ENCODE measurements at places on chromosomes 1 and 21. TPM values are rescaled to one million over a fixed set of nuclear protein-coding genes. Genes with fewer than 3 reads are reported as not detected.

SLC22A15 gene
- 4.5 TPM for total RNA-seq

MAP1LC3C gene
- under 0.01 TPM for total RNA-seq

CFAP126 gene
- total RNA-seq = not detected

KRTAP10-9 gene
- total RNA-seq = not detected

ZNF593OS gene
- total RNA-seq = not detected

MMP23B gene
- 17.6 TPM for total RNA-seq

TEX38 gene
- total RNA-seq = not detected

TAS1R1 gene
- total RNA-seq = not detected

ROR1 gene
- 9.1 TPM for total RNA-seq

PRAMEF9 gene
- not detected for total RNA-seq

VHLL gene
- not detected for total RNA-seq

IGSF9 gene
- total RNA-seq = not detected

PCAT6 gene
- total RNA-seq = 0.89 TPM

B3GALT5 gene
- total RNA-seq = 0.37 TPM

KIAA0040 gene
- total RNA-seq = not detected

REN gene
- not detected for total RNA-seq

ETV3L gene
- total RNA-seq = not detected

C8A gene
- under 0.01 TPM for total RNA-seq

OR2L2 gene
- not detected for total RNA-seq

PRKAA2 gene
- 0.89 TPM for total RNA-seq

MR1 gene
- 14.9 TPM for total RNA-seq

CHAF1B gene
- total RNA-seq = 0.89 TPM

EPHX1 gene
- total RNA-seq = 16.6 TPM

MYCL gene
- 2.1 TPM for total RNA-seq

BARHL2 gene
- not detected for total RNA-seq

PPP1R12B gene
- 19.1 TPM for total RNA-seq

CDCA8 gene
- 0.30 TPM for total RNA-seq

ZNF648 gene
- total RNA-seq = not detected

CFHR4 gene
- not detected for total RNA-seq

COA7 gene
- total RNA-seq = 22.1 TPM
